ENCODE measurements at places on chromosomes 11 and 22.

- DNase-seq: no peak
These were observed 42.8 kb upstream of the SLC37A2 start for GRCh38 chr11:125020342-125020741.

DNA sequence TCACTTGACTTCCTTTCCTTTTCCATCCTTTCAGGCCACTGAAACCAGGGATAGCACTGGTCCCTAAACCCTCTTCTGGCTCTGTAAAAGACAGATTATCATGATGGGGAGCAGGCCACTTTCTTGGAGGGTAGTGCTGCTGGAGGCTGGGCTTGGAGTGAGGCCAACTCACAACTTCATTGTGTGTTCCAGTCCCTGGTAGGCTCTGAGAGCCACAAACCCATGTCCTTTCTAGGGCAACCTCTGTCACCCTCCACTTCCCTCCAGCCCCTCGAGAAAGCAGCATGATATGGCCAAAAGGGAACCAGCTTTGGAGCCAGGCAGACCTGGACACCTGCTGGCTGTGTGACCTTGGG is 2.3 kb downstream of the TKFC start:
- no peak for DNase-seq

DNA sequence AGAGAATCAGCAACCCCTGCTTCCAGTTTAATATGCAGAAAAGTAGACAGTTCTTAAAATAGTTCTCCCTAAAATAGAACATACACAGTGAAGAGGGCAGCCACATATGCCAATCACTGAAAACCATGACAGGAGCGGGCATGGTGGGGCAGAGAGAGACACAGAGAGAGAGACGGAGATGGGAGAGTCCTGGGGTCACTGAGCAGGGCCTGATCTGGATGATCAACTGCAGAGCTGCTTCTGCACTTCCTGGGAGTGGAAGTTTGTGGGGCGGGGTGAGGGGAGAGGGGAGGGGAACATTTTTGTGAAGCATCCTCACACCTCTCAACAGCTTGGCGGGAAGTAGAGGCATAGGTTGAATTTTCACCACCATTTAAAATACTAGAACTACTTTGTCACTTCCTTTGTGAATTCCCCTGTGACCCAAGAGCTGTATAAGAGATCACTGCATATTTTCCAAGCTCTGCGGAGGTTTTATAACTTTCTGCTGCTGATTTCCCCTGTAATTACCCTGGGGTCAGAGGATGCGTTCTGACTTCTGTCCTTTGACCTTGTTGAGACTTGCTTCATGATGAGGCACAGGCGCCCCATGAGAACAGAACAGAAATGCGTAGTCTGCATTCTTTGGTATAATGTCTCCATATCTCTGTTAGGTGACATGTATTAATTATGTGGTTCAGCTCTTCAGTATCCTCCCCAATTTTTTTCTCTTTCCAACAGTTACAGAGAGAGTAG is 419.4 kb downstream of the BRD1 start:
- DNase-seq: no peak

GRCh38 chr11:13486926-13487660 is 8.7 kb downstream of the PTH start:
- no peak for DNase-seq

DNA sequence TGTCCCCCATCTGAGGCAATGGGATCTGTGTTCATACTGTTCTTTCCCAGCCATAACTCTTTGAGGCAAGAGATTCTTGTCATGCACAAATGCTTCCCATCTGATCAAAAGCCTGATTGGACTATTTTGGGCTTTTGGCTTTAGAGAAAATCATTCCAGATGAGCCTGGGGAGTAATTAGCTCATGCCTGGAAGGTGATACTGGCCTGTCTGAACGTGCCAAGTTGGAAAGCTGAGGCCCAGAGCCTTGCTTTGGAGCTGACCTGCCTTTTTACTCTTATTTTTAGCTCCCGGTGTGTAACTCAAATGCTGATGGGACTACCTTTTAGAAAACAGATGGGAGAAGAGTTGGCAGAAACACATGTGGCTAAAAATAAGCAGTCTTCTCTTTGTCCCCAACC is 105.0 kb downstream of the DBX1 start:
- no peak for DNase-seq

DNA sequence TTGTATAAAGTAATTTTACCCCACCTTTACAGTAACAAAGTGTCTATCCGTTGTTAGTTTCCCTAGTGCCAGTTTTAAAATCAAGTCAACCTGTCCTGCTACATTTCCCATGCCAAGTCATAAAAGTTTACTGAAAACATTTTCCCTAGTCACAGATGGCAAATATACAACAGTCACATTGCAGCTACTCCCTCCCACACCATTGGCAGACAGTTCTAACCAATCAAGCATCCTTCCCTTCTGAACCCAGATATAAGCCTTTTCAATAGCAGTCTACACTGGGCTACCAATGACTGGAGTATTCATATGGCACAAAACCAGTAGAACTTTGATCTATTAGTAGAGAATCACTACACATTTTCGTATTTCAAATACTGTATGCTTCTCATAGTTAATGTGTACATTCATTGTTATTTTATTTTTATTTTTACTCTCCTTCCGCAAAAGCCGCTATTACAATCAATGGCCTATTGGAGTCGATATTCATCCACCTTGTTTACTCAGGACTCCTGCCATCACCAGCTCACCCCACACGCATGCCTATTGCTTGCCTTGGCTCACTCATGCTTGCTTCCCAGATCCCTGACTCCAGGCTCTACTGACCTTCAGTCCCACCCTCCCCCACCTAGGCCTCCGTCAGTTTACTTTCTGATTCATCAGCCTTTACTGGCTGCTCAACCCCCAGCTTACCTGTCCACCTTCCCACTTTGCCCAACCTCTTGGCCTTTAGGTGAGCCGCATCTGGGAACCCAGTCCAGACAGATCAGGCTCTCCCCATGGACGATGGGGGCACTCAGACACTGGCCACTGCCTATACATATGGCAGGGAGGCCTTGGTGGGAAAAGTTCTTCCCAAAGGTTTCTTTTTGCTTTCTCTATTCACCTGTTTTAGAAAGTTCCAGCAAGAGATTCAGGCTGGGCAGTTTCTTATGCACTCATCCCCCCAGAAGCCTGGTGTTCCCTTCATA is 408.4 kb downstream of the SOX6 start:
- no peak for DNase-seq

DNA sequence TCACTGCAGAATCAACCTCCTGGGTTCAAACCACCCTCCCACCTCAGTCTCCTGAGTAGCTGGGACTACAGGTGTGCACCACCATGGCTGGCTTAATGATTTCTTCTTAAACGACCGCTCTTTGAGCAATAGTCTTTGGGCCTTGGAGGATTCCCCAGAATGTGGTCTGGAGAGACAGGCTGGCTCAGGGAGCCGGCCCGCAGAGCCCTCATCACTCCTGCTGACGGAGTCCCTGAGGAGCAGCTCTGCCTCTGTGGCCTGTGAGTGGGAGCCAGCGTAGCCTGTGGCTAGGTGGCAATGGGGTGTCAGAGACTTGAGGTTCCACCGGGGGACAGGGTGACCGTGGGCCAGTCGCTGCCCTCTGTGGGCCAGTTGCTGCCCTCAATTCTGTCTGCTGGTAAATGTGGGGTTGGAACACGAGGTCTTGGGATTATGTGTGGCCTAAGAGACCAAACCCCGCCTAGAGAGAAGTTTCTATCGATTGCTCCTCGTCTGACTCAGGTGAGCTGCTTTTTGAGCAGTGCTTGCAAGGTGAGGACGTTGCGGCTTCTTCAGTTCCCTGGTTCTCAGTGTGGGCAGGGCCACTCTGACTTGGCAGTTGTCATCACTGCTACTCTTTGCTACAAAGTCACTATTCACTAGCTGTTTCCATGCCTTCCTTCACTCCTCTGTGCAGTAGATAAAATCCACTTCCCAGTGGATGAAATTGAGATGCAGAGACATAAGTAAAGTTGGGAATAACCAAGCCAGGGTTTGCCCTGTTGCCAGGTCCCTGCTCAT is 124.8 kb upstream of the NECTIN1 start:
- no peak for DNase-seq

DNA sequence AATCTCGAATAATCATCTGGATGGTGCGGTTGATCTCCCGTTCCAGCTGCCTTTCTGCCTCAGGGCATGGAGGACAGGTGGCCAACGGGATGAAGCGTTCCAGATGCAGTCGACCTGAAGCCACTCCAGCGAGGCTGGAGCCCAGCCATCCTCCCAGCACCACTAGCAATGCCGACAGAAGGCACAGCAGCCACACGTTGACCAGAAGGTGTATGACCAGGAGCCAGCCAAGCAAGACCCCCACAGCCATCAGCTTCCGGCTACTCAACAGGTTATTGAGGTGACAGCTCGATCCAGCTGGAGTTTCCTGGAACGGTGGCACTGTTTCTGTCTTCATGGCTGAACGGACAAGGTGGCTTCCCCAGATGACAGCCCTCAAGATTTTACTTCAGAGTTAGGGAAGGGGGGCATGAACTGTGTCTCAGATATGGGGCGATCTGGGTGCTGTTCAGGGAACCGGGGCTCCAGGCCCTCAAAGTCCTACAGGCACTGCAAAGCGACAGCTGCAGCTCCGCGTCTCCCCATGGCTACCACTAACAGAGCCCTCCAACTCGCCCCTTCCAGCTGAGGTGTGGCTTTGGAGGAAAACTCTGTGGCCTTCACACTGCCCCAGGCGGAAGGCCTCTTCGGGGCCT is 559 bp downstream of the SNX19 start:
- DNase-seq: no peak

DNA sequence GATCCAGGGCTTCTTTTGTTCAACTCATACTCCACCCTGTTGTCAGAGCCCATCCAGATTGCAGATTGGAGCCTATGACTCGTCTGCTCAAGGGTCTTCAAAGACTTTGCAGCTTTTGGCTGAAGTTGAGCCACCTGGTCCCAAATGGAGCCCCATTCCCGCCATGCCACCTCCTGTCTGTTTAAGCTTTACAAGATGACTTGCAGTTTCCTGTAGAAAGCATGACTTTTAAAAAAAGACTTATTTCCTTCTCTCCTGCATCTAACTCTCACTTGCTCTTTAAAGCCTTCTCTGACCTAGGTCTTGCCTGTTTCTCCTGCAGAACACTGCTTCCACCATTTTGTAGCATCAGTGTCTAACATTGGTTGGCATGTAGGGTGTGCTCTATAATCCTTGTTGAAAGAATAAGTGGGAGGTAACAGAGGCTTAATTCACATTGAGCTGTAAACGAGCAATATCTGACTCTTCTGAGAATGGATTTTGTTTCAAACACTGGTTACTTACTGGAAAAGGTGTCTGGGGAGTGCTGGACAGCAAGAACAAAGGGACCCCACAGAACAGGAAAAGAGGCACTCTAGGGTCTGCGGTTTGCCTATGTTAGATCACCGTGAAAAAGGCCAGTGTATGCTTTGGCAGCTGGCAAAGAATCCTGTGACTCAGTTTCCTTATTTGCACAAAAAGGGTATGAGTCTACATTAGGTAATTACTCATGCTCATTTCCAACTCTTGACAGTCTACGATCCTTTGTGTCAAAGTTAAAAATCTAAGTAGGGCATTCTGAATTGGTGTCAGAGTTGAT is 30.3 kb downstream of the NF2 start:
- DNase-seq: no peak

DNA sequence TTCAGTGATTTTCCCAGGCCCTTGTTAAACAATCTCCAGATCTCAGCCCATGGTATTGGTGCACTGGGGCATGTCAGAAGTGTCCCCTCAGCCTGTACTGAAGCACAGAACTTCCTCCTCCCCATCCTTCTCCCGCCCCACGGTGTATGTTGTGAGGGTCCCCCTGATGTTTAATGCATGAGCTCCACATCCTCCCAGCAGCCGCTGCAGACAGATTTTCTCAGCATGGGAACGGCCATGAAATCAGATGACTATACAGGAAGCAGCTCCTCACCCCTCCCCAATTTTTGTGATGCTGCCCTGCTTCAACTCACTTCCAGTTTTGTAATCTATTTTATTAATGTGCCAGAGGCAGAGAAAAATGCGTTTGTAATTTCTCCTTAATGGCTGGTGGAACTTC is 406.0 kb downstream of the MIAT start:
- DNase-seq: peak; percentile 39

DNA sequence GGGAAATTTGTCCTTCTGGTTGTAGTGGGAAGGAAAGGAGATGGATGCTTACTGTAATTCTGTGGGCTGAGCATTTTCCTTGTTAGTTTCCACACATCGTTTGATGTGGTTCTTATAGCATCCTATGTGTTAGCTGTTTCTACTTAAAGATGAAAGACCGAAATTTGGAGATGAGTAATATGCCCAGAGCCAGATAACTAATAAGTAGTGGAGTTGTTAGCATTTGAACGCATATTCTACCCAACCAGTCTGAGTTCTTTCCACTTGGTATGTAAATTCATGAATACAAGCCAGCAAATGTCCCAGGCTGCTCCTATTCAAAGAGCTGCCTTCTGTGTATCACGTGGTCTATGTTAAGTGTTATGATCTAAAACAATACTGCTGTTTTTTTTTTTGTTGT is 14.6 kb downstream of the SPECC1L start:
- no peak for DNase-seq

- no peak for DNase-seq
These were observed 6.1 kb downstream of the MRPL11 start for GRCh38 chr11:66432597-66432996.

GRCh38 chr11:105862736-105863367 is 159.2 kb downstream of the MSANTD4 start:
- peak; percentile 80 for DNase-seq

- no peak for DNase-seq
These were observed 26.9 kb downstream of the TRMU start for GRCh38 chr22:46362203-46362933.

- no peak for DNase-seq
These were observed 3.6 kb upstream of the KAT5 start for GRCh38 chr11:65708451-65708850.

- no peak for DNase-seq
These were observed 121.4 kb upstream of the TTC12 start for GRCh38 chr11:113193016-113193415.

DNA sequence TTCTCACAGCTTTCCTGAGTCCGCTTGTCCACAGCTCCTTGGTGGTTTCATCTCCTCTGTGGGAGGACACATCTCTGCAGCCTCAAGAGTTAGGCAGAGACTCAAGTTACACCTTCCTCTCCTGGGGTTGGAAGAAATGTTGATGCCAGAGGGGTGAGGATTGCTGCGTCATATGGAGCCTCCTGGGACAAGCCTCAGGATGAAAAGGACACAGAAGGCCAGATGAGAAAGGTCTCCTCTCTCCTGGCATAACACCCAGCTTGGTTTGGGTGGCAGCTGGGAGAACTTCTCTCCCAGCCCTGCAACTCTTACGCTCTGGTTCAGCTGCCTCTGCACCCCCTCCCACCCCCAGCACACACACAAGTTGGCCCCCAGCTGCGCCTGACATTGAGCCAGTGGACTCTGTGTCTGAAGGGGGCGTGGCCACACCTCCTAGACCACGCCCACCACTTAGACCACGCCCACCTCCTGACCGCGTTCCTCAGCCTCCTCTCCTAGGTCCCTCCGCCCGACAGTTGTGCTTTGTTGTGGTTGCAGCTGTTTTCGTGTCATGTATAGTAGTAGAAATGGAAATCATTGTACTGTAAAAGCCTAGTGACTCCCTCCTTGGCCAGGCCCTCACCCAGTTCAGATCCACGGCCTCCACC is 11.7 kb downstream of the RASD2 start:
- DNase-seq: no peak

DNA sequence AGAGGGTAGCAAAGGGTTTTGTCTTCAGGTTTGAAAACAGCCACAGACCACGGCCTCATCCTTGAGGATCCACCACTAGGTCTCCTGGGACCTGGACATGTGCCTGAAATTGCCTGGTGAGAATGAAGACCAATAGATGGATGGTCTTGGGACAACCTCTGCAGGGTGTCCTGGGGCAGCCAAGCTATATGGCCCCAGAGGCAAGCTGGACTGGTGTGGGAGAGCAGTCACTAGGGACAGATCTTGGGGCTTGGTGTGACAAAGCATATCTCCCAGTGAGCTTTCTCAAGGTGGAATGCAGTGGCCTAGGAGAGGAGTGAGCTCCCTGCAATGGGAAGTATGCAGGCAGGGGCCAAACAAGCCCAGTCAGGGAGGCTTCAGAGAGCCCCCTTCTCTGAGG is 13.6 kb downstream of the P2RY6 start:
- DNase-seq: no peak

Data from SK-N-MC (cell line).